ENCODE measurements at places on chromosomes 5 and 9.

DNA sequence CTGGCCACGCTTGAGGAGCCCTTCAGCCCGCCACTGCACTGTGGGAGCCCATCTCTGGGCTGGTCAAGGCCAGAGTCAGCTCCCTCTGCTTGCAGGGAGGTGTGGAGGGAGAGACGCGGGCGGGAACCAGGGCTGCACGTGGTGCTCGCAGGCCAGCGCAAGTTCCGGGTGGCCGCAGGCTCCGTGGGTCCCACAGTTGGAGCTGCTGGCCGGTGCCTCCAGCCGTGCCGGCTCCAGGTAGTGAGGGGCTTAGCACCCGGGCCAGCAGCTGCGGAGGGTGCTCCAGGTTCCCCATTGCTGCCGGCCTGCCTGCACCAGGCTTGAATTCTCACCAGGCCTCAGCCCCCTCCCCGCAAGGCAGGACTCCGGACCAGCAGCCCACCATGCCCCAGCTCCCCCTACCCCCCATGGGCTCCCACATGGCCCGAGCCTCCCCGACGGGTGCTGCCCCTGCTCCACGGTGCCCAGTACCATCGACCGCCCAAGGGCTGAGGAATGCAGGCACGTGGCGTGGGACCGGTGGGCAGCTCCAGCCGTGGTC, 192.8 kb upstream of the IZUMO3 start:
- DNase-seq = no peak

DNA sequence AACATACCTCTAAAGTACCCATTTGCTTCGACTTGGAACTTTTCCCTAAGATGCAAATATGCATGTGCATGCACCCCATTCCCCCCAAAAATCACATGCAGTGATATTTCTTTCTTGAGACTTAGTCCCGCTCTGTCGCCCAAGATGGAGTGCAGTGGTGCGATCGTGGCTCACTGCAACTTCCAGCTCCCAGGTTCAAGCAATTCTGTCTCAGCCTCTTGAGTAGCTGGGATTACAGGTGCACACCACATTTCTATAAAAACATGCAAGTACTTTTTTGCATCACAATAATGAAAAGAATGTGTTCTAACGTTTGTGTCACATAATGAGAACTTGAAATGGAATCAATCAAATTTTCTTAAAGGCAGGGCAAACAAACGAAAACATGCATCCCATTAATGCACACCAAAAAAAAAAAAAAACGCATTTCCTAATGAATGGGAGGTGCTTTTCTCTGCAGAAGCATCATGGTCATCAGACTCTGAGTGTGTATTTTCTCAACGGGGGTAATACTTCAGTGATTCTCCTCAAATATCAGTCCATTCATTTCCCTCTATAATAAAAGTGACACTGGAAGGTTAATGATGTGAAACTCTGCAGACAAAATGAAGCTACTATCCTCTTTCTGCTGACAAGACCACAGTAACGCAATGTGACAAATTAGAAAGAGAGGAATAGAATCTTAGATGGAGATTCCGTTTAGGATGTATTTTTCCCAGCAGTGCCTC, 389.4 kb downstream of the CTNND2 start:
- no peak for DNase-seq

GRCh38 chr9:111454751-111455150, 29.4 kb downstream of the ECPAS start:
- DNase-seq = no peak

- DNase-seq = no peak
These were observed 486.3 kb upstream of the ZNF462 start for GRCh38 chr9:106376689-106377088.

DNA sequence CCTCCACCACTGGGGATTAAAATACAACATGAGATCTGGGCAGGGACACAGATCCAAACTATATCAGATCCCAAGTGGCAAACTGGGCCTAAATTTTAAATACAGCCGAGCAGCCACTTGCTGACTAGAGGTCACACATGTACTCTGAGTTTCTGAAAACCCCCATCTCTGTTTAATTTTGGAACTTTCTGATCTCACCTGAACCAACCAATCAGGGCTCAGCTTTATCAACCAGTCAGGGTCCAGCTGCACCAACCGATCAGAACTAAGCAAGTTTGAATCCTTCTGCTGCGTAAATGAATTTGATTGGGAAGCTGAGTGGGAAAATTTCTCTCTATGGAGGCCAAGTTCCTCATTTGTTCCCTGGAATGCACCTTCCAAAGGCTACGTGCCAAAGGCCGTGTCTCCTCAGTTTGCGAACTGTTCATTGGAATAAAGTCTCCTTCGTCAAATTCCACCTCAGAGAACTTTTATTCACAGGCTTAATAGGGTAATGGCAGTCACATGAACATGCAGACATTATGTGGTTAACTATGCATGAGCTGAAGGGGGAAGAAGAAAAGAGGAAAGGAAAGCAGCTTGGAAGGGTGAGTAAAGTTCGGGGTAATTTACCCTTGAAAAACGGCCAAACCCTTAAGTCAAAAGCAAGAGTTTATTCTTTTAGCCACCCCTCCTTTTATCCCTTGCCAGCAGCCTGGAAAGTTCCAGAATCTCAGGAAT, 3.7 kb downstream of the CD180 start:
- no peak for DNase-seq

GRCh38 chr9:108672475-108673190, 183.2 kb downstream of the ACTL7B start:
- DNase-seq = no peak

GRCh38 chr5:107502676-107503060, 168.1 kb downstream of the EFNA5 start:
- DNase-seq = no peak

DNA sequence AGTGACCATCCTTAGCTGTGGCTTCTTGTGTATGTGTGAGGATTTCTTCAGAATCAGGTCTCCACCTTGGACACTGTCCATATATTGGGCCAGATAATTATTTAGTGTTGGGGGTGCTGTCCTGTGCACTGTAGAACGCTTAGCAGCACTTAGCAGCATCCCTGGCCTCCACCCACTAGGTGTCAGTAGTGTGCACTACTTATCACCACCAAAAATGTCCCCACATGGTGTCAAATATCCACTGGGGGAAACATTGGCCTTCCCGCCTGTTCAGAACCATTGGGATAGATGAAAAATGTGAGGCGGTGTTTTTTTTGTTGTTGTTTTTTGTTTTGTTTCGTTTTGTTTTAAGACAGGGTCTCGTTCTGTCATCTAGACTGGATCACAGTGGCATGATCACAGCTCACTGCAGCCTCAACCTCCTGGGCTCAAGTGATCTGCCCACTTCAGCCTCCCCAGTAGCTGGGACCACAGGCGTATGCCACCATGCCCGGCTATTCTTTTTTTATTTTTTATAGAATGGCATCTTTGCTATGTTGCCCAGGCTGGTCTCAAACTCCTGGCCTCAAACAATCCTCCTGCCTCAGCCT, 67.7 kb downstream of the TENT4A start:
- DNase-seq = no peak

DNA sequence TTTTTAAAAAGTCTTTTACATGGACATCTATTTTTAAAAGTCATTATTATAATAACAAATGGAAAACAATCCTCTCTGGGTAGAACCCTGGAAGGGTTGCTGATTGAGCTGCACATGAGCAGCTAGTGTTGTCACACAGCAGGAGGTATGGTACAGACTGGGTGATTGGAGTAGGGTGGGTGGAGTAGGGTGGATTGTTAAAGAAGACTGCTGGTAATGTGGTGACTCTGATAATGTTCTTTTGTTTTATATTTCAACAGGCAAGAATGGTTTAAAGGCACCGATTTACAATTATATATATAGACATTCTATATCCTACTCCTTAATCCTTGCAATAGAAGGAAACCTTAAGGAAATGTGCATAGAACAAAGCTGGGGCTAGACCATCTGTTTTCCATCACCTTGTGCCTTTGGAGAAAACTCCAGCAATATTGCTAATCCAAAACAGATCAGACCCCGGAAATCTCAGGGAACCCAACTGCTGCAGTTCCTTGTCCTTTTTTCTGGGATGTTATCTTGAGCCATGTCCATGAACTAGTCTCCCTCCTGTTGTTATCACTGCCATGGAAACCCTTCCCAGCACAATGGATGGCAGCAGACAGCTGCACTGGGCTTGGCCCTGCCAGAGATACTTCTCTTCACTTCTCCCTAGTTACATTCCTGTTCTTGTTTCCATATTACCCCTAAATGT, 129.7 kb downstream of the YIPF5 start:
- no peak for DNase-seq

- DNase-seq = no peak
These were observed 377.0 kb downstream of the TLE1 start for GRCh38 chr9:81312346-81312745.

GRCh38 chr5:147415651-147416050, 94.2 kb downstream of the DPYSL3 start:
- no peak for DNase-seq

DNA sequence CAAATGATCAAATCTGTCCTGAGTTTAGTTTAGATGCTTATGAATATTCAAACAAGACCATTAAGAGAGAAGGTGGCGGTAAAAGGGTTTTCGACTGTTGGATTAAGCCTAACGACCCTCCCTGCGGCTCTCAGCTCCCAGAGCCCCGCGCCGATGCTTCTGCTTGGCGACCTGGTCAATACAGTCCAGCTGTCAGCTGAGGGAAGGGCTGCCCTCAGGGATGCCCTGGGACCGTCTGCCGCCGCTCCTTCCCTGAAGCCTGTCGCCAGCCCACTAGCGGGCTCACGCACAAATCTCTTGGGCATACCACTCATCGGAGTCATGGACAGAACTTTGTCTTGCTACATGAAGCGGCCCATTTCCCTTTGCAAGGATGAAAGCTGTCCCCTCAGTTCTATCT, 136.6 kb upstream of the RAPGEF1 start:
- DNase-seq = no peak

- no peak for DNase-seq
These were observed 28.0 kb downstream of the TXNDC8 start for GRCh38 chr9:110309681-110310080.

DNA sequence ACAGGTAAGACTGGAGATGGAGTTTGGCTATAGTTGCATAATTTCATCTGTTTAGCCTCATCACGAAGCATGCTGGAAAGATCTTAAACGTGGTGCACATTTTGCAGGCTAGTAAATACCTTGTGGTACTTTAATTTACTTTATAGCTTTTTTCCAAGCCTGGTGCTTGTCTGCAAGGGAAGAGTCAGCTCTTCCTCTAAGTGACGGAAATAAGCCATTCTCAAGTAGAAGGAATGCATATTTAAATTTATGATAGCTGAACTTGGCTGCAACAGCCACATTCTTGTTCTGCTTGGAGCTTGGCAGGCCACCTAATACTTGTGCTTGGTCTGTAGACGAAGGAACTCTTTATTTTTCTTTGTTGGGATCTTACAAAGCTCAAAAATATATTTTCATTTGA, 188.0 kb upstream of the PIK3R1 start:
- DNase-seq = no peak

DNA sequence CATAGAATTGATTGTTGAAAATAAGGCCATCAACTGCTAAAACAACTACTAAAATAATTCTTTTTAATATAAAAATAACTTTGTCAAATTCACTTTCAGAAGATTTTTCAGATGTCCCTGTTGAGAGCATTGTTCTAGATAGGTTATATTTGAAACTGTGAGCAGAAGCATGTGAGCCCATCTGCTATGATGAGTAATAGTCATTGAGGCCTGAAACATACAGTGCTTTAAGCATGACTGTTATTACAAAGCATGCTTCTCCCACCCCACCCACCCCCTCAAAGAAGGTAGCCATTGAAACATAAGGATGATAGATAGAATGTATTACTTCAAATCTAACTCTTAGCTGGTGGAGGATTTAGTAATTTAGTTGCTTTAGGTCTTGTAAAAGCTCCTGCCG, 86.0 kb downstream of the UHRF2 start:
- no peak for DNase-seq

- DNase-seq = no peak
These were observed 24.4 kb downstream of the LMNB1 start for GRCh38 chr5:126801174-126801991.

- no peak for DNase-seq
These were observed 1057.7 kb upstream of the DMAC1 start for GRCh38 chr9:8857068-8857925.

DNA sequence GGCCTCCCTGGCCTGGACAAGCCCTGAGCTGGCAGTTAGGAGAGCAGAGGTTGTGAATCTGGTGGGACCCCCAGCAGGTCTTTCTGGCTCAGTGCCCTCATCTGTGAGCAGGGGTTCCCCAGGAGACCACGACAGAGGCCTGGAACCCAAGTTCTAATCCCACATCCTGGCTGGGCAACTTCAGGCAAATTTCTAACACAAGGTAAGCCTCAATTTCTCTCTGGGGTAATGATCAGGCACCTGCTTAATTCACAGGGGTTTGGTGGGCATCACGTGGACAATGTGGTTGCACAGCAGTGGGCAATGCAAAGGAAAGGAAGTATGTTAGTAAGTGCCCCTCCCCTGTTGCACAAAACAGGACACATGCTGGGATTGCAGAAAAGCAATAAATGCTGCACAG, 1.9 kb upstream of the KCNIP1 start:
- DNase-seq = no peak

DNA sequence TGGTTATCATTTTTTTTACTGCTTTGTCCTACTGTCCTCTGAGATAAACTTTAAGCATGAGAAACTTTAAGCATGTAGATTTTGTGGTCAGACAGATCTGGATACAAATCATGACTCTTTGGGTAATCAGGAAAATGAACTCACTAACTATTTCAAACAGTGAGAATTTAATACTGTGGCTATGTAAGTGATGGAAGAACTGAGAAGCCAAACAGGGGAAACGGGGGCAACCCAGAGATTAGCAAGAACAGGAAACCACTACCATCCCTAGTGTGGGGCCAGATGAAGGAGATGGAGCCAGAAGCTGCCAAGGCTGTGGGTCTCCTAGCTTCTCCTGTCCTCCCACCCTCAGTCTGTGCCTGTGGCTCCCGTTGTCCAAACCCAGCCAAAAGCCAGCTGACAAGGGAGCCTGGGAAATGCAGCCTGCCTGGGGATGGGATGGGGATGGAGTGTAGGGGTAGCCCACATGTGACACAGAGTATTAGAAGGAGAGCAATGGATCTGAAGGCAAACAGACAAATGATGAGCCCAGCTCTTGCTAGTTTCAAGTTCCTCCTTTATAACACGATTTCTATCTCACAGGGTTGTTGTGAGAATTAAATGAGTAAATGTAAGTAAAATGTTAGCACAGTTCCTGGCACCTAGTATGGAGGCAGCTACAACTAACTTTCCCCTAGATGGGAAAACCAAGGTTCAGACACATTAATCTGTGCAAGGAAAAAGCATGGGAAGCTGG, 27.7 kb upstream of the CDC23 start:
- DNase-seq = no peak

GRCh38 chr5:151870820-151871219, 53.8 kb downstream of the GLRA1 start:
- no peak for DNase-seq

- no peak for DNase-seq
These were observed 72.3 kb upstream of the PRLR start for GRCh38 chr5:35302544-35302943.

GRCh38 chr5:3122985-3123762, 371.7 kb upstream of the IRX2 start:
- DNase-seq = no peak

Measured in RWPE2 (cell line).